Upper lobe of left lung (tissue), 6 donors: ENCODE measurements at places on chromosomes 2 and 18. TPM values are rescaled to one million over a fixed set of nuclear protein-coding genes. Genes with fewer than 3 reads are reported as not detected.

DDX18 gene
- total RNA-seq, result 53.0 TPM

C2orf80 gene
- total RNA-seq, result not detected

CFAP65 gene
- total RNA-seq, result 15.5 TPM

SERPINB10 gene
- 0.11 TPM for total RNA-seq

GRCh38 chr18:75341267-75341666 is 86.2 kb downstream of the SMIM21 start:
- no peak overlapping the region for H3K27ac ChIP-seq
- no peaks in the 10 kb centered on the region for H3K27me3 ChIP-seq
- DNase-seq, result no peak
- no peaks in the 10 kb centered on the region for H3K36me3 ChIP-seq
- no peak overlapping the region for H3K4me3 ChIP-seq
- H3K4me1 ChIP-seq, result no peaks in the 10 kb centered on the region
